ENCODE measurements at places on chromosomes 3 and 15. TPM values are rescaled to one million over a fixed set of nuclear protein-coding genes. Genes with fewer than 3 reads are reported as not detected.

Gene CD200
- 4.9 TPM for total RNA-seq

Gene OSTN
- not detected for total RNA-seq

Gene BCHE
- total RNA-seq: 0.13 TPM

Gene GRAMD2A
- total RNA-seq: 0.72 TPM

Gene IGF2BP2
- total RNA-seq: 150 TPM

Gene NUP210
- total RNA-seq: 0.53 TPM

Gene PML
- total RNA-seq: 65.4 TPM

Gene SNRPN
- 91.8 TPM for total RNA-seq

Gene STARD5
- 1.4 TPM for total RNA-seq

Gene CHRNA3
- not detected for total RNA-seq

Gene IGDCC3
- total RNA-seq: not detected

Gene SAMD7
- not detected for total RNA-seq

Gene VPS33B
- 7.3 TPM for total RNA-seq
